Transverse colon (tissue), 4 donors: ENCODE measurements at places on chromosomes 6 and 20. TPM values are rescaled to one million over a fixed set of nuclear protein-coding genes. Genes with fewer than 3 reads are reported as not detected.

GRCh38 chr6:13259393-13259792 is 68.9 kb downstream of the TBC1D7 start:
- DNase-seq, result no peak

DNA sequence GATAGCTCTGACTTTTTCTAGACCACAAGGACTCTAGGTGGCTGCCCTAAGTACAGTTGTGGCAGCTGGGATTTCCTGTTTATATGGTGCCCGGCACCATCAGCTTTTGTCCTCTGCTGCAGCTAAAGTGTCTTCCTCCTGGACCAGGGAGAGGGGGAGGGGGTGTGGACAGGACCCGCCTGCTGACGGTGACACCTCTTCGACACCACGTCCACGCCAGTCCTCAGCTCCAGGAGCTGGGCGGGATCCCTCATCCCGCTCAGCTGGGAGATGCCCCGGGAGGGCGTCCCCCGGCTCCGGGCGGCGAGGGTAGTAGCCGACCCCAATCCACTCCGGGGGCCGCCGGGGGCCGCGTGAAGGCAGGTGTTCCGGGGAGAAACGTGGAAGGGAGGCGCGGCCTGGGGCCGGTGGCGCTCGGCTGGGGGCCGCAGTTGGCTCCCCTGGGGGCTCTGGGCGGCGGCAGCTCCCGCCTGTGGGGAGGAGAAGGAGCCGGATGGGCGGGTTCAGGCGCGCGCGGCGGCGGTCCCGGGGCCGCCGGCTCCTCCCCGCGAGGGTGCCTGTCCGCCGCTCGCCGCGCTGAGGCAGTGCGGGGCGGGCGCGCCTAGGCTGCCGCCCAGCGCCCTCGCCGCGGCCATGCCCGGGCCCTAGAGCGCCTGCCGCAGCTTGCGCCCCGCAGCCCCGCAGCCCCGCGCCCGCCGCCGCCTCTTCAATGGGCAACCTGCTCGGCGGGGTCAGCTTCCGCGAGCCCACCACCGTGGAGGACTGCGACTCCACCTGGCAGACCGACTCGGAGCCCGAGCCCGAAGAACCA is at the start of gene OGFRL1:
Gene OGFRL1, plus strand, starts transcription at position 584 of the 811 bp plus-strand sequence. Its CDS starts 126 bp downstream, at position 710.
- peak; percentile 78 for DNase-seq

DNA sequence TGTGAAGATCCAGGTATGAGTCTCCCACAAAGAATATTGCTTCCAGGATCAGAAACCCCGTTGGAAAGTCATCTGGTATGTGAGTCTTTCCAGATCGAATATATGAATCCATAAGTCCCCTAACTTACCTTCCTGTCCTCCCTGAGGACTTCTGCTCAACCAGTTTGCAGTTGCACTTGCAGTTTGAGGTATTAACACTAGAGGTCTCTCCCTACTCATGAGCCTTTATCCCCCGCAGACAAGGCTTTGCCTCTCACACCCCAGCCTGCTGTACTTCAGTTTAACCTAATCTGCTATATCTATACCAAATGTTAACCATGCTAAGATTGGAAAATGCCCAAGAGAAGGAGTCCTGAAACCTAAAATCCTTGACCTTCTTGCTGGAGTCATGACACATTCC is 135.3 kb upstream of the DEFB112 start:
- DNase-seq, result no peak

- no peak for DNase-seq
These were observed 54.2 kb downstream of the NCOA7 start for GRCh38 chr6:125844989-125845388.

DNA sequence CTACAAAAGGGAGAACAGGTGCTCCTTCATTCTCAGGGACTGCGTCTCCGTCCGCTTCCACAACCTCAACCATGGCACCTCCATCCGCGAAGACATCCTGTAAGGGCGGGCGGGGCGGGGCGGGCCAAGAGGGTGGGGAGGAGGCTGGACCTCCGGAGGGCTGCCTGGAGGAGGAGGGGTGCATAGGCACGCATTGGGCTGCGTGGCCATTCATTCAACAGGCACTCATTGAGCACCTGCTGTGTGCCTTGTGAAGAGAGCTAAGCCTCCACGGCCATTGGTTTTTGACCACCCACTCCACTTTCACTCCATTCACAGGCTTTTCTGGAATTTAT is 435 bp downstream of the ZSWIM3 start:
- no peak for DNase-seq

- peak; percentile 26 for DNase-seq
These were observed 7.8 kb downstream of the UBE3D start for GRCh38 chr6:83057705-83058321.

SLPI gene
- 90.3 TPM for total RNA-seq
